Stimulated activated CD8-positive, alpha-beta memory T cell treated with anti-CD3 and anti-CD28 coated beads, Interleukin-7, amount 100 ng/mL, for 4 hours (primary cell): ENCODE measurements at places on chromosomes 4 and X.

DNA sequence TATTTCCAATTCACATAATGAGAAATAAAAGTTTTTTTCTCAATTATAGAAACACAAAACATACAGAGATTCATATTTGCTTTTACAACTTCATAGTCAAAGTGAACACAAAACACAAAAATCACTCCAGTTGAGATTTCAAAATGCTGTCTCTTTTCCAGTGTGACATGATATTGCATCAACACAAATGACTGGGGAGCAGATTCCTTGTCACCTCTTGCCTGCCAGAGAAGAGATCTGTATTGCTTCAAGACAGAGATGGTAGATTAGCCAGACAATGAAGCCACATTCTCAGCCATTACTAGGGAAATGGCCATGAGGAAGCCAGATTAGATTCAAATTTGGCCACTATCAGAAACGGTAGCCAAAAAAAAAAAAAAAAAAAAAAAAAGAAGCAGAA is 2313.1 kb upstream of the AGA start:
- no peak for DNase-seq

DNA sequence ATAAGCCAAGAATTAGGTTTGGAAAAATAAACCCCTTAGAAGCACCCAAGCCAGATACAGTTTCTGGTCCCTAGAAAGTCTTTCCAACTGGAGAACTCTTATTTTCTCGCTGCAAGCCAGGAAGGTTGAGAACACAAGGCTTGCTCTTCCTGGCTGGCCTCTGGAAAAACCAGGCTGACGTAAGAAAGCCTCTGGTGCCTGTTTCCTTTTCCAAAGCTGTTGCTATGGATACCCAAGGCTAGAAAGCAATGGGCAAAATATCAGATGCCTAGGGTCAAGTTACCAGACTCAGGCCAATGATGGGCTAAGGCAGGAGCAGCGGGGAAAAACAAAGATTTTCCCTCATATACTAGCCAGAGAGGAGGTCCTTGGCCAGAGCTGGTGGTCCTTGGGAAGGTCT is 281.6 kb downstream of the KLHL13 start:
- DNase-seq = no peak

GRCh38 chrX:11632732-11633131 is 33.0 kb downstream of the ARHGAP6 start:
- no peak for DNase-seq

- no peak for DNase-seq
These were observed 379 bp downstream of the PDGFC start for GRCh38 chr4:156971165-156971675.

DNA sequence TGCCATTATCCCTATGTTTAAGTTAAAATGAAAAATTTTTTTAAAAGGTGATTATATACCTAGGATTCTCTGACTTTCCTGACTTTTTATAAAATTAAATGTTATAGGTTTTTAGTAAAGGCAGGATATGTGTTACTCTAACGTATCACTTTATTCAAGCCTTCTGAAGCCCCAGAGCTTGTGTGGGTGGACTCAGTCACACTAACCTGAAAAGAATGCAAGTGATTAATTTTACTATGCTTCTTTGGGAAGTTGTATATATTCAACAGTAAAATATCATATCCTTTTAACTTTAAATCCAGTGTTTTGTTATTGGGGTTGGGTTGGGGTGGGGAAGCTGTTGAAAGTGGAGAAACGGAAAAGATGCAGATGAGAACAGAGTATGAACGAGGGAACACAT is 22.8 kb downstream of the PDLIM3 start:
- DNase-seq = no peak

GRCh38 chr4:153645183-153645582 is 38.9 kb upstream of the TLR2 start:
- no peak for DNase-seq

GRCh38 chr4:104752337-104752736 is 257.6 kb upstream of the CXXC4 start:
- DNase-seq = no peak
